NAMALWA (cell line): ENCODE measurements at places on chromosomes 1 and 21.

DNA sequence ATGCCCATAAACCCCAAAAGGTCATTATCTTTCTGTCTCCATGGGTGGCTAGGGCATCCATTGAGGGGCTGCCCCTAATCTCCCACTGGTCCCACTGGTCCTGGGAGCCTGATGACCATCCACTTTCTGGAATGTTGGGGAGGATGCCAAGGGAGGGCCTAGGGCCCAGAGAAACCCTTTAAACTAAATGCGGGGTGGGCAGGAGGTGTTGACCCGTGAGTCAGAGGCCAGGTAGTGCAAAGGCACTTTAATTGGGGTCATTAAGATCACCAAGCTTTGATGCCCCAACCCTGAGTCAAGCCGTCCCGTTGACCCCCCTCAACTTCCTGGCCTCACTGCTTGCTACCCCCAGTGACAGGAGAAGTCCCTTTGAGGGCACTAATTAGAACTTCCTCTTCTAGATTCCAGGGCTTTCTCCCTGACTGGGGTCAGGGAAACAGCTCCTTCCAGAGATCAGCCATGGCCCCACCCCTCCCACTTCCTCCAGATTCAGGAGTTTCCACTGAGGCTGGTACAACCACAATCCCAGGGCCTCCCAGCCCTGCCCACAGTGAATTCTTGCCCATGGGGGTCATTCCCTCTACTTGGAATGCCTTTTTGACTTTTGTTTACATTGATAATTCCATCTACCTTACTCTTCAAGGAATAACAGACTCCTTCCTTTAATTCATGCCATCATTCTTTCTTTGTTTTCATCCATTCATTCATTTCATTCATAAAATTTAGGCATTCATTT is 15.5 kb upstream of the SERINC2 start:
- DNase-seq, result no peak

GRCh38 chr21:37751268-37751975 is 164.8 kb downstream of the KCNJ6 start:
- no peak for DNase-seq

DNA sequence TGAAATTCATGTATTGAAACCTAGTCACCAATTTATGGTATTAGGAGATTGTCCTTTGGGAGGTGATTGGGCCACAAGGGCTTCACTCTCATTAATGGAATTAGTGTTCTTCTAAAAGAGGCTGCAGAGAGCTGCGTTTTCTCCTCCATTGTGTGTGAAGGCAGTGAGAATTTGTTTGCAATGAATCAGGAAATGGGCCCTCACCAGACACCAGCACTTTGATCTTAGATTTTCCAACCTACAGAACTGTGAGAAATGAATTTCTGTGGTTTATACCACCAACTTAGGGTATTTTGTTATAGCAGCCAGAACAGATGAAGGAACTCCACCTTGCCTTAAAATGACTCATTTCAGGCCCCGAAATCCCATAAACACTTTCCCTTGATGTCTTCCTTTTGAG is 544.2 kb downstream of the RWDD3 start:
- no peak for DNase-seq

DNA sequence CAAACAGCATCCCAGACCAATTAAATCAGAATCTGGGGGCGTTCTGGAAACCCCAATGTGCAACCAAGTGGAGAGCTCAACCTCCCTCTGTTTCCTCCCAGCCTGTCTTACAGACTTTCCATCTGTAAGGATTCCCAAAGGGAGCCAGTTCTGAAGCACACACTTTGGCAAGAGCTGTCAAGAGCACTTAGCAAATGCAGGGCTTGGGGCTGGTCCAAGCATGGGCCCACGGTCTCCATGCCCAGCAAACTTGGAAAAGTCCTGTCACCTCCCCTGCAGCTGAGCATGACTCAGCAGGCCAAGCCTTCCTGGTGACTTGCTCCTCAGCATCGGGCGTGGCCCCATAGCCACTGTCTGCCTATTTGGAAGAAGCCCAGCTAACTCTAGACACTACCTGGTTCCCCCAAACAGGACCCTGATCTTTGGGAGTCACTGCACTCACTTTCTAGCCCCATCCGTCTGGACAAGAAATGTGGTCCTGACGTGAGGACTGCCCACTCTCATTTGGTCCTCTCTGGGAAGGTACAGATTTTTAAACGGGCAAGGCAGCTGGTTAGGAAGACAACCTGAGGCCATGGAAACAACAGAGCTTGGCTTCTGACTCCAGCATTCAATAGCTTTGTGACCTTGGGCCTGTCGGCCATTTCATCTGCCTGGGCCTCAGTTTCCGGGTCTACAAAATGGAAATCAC is 16.9 kb downstream of the SLC2A1 start:
- DNase-seq, result no peak

GRCh38 chr21:45404730-45405270 is at the start of gene COL18A1:
Gene COL18A1 (plus strand): TSS chr21:45405165. CDS start chr21:45405231, 66 bp downstream.
- no peak for DNase-seq

DNA sequence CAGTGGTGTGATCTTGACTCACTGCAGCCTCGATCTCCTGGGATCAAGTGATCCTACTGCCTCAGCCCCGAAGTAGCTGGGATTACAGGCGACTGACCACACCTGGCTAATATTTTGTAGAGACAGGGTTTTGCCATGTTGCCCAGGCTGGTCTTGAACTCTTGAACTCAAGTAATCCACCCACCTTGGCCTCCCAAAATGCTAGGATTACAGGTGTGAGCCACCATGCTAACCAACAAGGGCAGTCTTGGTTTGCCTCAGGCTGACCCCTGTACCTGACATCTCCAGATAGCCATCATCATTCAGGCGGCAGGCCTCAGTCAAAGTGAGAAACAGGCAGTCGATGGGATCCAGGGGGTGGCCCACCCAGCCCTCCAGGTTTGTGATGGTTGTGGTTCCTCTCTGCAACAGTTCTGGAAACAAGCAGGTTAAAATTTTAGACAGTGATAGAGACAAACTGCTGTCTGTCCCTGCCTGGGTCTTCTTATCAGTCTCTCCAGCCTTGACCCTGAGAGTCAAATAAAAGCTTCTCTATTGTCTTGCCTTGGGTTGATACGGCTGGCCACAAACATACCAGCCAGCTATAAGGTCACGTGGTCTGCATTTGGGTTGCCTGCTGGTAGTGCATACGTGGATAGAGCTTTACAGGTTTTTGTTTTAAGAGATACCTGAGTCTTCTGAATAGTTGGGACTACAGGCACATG is 26.8 kb downstream of the UROD start:
- no peak for DNase-seq

DNA sequence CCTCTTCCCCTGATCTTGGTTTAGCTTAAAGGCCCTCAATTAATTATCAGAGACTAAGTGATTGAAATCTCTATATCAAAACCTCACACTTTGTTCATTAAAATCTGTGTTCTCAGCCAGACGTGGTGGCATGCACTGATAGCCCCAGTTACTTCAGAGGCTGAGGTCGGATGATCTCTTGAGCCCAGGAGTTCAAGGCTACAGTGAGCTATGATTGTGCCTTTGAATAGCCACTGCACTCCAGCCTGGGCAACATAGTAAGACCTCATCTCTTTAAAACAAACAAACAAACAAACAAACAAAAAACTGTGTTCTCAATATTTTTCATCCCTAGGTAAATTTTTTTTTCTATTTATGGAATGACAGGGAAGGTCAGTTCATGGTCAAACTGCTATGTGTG is 18.7 kb downstream of the TRMT13 start:
- no peak for DNase-seq

GRCh38 chr1:210237479-210237878 is 4.9 kb downstream of the SERTAD4 start:
- DNase-seq, result no peak

DNA sequence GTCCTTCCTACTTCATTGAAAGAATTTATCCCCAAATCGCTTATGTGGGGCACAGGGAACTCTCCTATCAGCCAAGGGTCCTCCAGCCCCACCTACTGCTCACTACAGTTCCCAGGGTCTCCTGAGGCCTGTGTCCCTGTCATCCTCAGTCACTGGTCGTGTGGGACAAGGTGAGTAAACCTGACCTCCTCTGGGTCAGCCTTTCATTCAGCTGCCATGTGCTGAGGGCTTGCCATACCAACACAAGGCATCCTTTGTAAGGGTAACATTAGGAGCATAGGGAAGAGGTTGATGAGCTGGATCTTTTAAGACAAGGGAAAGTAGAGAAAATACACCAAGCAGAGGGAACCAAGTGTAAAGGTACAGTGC is 11.2 kb upstream of the SNAPIN start:
- no peak for DNase-seq

- DNase-seq, result no peak
Measured at GRCh38 chr1:81345110-81345509, 455.6 kb upstream of the ADGRL2 start.

GRCh38 chr1:912740-913301 is 10.9 kb upstream of the SAMD11 start:
- DNase-seq, result no peak

GRCh38 chr1:50332941-50333594 is 90.2 kb downstream of the DMRTA2 start:
- DNase-seq, result peak; percentile 44

GRCh38 chr1:150484431-150484830 is 2.8 kb upstream of the TARS2 start:
- DNase-seq, result no peak

DNA sequence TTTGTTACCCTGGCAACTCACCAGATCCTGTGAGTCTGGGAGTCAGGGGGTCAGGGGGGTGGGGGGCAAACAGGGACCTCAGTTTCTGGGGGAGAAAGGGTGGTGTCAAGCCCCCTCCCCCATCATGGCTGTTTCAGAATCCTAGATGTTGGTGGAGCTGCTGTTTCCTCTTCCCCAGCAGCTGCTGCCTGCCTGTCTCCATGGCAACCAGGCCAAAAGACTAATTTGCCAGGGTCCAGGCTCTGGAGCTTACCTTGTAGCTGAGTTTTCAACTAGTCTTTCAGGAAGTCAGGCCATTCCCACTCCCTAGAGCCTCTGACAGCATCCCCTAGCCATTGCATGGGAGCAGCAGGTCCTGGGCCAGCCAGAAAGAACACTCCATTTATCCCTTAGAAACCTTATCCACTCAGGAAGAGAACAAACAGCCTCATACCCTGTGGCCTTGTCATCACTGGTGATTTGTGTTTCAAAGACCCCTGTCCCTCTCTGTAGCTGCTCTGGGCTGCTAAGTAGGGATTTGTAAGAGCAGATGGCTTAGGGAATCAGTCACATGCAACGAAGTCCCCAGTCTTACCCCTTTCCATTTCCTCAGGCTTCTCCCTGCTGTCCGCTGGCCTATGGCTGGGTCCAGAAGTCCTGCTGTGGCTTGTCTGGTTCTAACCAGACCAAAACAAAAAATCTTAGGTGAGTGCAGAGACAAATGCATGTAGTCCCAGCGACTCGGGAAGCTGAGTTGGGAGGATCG is 21.5 kb upstream of the STMN1 start:
- peak; percentile 34 for DNase-seq
